ENCODE measurements at places on chromosomes 13 and 19. TPM values are rescaled to one million over a fixed set of nuclear protein-coding genes. Genes with fewer than 3 reads are reported as not detected.

CELF5 gene
- total RNA-seq: not detected

ZNF559 gene
- total RNA-seq: 12.5 TPM

IZUMO4 gene
- total RNA-seq: 2.1 TPM

CEACAM6 gene
- total RNA-seq: under 0.01 TPM

FGF9 gene
- 3.7 TPM for total RNA-seq

FSTL3 gene
- 7.3 TPM for total RNA-seq

OVOL3 gene
- not detected for total RNA-seq

ZNF835 gene
- total RNA-seq: 3.1 TPM

ARL11 gene
- total RNA-seq: under 0.01 TPM

PABPC3 gene
- under 0.01 TPM for total RNA-seq

ZNF468 gene
- total RNA-seq: 14.6 TPM

S1PR2 gene
- 9.9 TPM for total RNA-seq

RAB3A gene
- total RNA-seq: 0.52 TPM

All from skeletal muscle tissue (tissue), 5 donors.